ENCODE measurements at places on chromosomes 7 and 10.

DNA sequence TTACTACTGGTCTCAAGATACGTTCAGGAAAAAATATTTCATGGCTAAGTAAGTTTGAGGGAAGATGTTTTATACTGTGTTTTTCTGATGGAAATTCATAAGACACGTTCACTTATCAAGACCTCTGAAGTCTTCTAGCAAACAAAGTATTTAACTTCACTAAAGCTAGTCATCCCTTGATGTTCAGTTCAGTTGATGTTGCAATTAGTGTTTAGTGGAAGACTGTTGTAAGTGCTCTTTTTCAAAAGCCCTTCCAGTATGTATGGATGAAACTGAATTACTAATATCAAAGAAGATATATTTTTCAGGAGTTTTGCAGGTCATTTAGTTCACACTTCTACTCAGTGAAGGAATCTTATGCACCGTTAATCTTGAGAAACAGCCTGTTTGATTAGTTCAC is 25.1 kb downstream of the CUL1 start:
- no peak for DNase-seq

DNA sequence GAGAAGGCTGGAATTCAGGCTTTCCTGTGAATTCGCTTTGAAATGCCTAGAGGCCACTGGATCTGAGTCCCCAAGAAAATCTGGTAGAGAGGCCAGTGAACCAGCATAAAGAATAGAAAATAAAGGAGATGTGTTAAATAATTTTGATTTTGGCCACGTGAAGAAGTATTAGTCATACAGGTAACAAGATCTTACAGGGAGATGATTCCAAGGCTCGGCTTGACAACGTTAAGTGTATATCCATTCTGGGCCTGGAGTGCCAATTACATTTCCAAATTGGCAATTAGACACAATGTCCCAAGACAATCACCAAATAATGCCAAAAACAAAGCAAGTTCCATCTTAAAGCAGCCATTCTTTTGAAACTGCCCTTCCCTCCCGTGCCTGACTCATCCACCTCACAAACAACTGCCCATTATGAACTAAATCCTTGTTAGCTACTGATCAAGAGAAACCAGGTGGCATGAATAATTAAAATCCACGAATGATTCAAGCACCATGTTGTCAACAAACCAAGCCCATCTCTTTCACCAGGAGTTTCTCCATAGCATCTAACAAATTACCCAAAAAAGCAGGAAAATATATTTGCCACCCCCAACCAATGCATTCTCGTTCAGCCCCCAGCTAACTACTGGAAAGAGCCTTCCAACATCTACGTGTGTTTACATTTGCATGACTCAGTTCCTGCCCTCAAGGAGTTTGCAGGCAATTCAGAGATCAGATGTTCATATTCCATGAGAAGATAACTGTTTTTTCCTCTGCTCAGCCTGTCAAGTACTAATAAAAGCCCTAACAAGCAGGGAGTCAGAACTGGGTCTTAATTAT is 8.5 kb downstream of the KCNMA1 start:
- DNase-seq: no peak

DNA sequence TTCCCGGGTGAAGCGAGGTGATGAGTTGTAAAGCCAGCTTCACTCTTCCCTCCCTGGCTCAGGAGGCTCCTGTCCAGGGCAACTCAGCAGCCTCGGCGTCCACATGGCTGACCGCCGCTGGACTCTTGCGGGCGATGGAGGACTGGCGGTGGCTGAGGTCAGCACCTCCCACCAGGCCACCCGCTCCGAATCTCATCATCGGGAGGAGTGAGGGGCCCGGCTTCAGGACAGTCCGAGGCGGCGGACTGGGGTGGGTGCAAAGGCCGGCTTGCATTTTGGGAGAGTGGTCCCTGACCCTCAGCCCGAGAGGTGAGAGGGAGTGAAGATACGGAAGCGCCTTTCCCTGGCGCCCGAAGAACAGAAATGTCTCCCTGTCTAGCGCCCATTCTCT is 759 bp downstream of the DNAJB12 start:
- DNase-seq: no peak

DNA sequence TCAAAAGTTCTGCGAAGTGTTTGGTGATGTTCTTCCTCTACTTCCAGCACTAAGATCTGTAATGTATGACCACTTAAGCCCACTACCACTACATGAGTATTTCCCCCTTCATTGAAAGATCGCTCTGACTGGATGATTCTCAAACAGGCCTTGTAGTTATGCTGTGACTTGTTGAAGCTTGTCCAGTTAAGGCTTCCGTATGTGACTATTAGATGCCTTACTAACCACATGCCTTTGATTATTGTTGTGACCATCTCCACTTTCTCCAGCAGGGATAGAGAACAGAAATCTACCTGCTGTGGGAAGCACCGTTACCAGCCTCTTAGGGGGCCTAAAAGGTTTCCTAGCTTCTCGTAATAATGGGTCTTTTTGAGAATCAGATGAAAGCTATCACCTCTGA is 81.1 kb downstream of the NOC3L start:
- DNase-seq: no peak

DNA sequence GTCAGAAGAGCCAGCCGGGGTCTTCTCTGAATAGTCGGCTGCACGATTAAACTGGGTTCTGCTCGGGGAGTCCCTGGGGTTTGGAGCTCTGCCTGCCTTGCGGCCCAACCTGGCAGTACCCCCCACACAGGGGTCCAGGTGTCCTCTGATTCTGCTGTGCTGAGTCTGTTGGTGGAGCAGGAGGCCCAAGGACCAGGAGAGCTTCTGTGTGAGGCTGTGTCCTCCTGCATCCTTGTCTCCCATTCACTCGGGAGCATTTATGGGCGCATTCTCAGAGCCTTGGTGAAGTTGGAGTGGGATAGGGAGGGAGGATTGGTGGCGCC is 14.2 kb downstream of the INPP5A start:
- DNase-seq: no peak

- DNase-seq: no peak
Observed at GRCh38 chr10:115660391-115660790, 567.2 kb downstream of the ATRNL1 start.

DNA sequence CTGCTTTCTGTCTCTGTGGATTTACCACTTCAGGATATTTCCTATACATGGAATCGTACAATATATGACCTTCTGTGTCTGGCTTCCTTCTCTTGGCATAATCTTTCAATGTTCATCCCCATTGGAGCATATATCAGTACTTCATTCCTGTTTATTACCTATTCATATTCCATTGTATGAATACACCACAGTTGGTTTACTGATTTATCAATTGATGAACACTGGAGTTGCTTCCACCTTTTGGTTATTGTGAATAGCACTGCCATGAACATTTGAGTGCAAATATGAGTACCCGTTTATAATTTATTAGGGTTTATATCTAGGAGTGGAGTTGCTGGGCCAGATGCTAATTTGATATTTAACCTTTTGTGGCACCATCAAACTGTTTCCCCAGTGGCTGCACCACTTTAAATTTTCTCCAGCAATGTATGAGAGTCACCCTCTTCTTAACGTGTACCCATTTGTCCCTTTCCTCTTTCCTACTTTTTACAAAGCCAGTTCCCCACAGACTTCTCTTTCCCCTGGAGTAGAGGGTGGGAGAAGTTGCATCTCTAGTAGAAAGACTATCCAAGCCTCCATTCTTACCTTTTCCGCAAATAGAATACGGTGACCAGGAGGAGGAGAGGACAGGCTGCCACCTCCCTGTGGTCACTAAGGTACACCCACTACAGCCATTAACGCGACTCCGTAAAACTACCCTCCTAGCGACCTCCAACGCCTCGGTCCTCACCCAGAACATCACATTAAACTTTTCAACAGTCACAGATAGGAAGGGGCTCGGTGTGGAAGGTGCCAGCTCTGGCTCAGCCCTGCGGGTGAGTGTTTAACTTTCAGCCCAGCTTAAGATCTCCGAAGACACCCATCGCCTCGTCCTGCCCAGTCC is 25.6 kb downstream of the SCD start:
- DNase-seq: no peak

DNA sequence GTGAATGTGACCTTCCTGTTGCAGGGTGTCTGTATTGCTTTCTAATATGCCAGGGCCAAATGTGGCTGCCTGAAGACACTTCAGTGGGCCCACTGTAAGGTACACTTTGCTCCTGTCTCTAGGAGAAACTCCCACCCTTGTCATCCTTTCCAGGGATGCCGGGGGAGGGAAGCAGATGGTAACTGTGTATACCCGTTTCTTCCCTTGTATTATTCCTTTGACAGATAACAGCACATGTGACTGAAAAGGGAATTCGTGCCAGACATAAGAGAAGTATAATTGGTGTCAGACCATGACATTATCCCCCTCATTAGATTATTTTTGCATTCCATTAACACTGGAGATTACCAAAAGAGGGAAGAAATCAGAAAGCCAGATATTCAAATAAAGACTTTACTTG is 317.7 kb downstream of the CAMK1D start:
- no peak for DNase-seq

- DNase-seq: no peak
Observed at GRCh38 chr10:73589563-73590126, 1.5 kb downstream of the USP54 start.

DNA sequence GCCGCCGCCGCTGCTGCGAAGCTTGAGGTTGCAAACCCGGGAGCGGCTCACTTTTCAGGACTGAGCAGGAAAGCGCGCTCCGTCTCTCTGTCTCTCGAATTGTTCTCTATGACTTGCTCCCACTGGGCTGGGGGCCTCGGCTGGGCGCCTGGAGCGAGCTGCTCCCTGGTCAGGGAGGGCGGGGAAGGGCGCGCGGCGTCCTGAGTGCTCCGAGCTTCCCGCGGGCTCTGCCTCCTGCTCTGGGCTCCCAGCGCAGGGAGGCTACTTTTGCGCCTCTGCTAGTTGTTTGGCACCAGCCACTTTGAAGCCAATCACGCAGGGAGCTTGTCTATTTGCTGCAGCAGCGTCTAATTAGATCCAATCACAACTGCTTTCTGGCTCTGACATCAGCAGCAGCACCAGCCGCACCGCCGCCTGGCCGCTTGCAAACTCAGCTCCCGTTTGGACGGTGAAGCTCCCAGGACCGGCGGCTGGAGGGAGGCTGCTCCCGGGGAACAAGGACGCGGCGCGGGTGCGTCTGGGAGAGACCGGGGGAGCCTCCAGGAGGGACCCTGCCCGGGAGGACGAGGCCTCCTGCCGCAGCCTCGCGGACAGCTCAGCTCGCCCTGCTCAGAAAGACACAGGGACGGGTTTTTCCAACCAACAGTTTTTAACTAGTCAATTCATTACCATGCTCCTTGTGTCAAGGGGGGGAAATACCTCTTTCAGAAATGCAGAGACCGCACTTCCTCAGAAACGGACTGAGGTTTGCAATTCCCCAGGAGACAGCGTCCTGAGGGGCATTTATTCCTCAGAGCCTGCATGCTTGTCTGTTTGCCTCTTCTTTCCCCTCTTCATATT is at the start of gene ADARB2:
Gene ADARB2, minus strand, starts transcription at position 304 of the 840 bp plus-strand sequence.
- no peak for DNase-seq

- peak; percentile 16 for DNase-seq
Observed at GRCh38 chr10:131874991-131875451, 25.8 kb upstream of the PPP2R2D start.

DNA sequence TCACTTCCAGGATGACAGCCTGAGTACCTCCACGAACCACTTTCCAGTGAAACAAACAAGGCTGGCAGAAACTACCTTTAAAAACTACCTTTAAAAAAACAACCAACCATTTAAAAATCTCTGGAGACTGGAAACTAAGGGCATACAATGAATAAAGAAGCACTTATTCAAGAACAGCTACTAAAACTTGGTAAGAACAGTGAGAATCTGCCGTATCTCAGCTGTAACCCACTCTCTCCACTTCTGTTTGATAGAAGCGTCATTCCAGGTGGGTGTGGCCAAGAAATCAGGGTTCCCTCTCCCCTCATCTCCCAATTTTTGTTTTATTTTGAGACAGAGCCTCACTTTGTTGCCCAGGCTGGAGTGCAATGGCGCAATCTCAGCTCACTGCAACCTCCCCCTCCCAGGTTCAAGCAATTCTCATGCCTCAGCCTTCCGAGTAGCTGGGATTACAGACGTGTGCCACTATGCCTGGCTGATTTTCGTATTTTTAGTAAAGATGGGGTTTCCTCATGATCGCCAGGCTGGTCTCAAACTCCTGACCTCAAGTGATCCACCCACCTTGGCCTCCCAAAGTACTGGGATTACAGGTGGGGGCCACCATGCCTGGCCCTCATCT is 158.8 kb upstream of the CHST15 start:
- no peak for DNase-seq

DNA sequence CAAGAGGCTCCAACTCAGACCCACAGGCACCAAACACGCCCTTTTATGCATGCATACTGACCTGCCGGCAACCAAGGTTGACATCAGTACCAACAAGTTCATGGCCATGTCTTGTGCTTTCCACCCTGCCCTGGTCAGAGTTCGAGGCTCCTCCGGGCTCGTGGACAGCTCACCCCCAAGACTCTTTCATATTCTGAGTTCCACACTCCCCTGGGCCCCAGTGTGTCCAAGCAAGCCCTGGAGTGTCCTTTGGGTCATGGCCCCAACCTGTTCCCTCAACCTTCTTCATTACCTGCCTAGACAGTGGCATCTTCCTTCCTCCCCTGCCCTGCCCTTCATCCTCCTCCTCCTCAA is 40.5 kb downstream of the HIF1AN start:
- no peak for DNase-seq

DNA sequence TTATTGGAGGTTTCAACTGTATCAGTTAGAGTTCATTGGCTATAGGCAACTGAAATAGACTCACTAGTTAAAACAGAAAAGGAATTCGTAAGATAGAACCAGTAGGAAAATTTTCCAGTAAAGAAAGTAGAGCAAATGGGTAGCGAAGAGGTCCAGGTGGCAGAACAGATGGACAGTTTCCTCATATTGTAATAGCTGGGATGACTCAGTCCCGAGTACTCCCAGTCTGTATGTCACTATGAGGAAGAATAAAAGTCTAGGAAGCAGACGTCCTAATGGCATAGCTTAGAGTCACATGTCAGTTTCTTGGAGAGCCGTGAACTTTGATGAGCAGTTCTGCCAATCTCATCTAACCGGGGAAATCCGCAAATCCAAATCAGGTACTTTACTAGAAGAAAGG is 95.3 kb downstream of the RNF32 start:
- no peak for DNase-seq

- DNase-seq: no peak
Observed at GRCh38 chr7:105017657-105018365, 3.8 kb downstream of the KMT2E start.

DNA sequence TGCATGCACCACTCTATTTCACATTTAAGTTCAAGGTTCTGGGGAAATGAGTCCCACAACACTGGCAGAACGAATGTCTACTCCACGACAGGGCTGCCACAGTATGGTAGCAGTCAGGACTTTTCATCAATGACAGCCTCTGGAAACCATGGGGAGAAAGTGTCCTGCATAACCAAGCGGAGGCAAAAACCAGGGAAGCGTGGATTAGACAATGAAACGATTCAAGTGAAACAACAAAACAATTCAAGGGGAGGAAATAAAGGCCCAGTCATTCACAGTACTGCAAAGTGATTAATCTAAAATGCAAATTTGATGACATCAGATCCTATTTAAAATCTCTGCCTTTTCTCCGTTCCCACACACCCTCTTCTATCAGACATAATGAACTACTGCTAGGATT is 168.2 kb downstream of the DPY19L1 start:
- DNase-seq: no peak

GRCh38 chr7:107180378-107180777 is 11.6 kb downstream of the HBP1 start:
- peak; percentile 60 for DNase-seq

Measured in activated T-cell treated with anti-CD3 and anti-CD28 coated beads for 1 hour (primary cell).